CD4-positive, alpha-beta T cell treated with Interferon alpha-2 for 1 hour (primary cell): ENCODE measurements at places on chromosomes 6 and 20.

GRCh38 chr6:151850479-151851003 lies 43.1 kb downstream of the ESR1 start:
- no peak for DNase-seq

DNA sequence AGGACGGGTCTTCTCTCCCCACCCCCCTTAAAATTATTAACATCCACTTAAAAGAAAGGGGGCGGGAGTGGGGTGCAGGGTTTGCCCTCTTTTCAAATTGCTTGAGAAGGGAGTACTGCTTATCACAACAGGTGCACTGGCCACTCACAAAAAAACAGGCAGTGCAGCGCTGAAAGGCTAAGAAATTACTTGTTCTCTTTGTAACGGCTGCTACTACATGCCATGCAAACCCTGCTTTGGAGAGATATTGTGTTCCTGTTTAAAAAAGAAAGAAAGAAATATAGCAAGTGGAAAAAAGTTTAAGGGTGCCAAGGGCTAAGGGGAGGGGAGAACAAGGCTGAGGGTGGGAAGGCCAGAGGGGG lies 312.7 kb upstream of the JARID2 start:
- no peak for DNase-seq

- DNase-seq: no peak
These were observed 677.0 kb upstream of the ID4 start for GRCh38 chr6:19160081-19160730.

DNA sequence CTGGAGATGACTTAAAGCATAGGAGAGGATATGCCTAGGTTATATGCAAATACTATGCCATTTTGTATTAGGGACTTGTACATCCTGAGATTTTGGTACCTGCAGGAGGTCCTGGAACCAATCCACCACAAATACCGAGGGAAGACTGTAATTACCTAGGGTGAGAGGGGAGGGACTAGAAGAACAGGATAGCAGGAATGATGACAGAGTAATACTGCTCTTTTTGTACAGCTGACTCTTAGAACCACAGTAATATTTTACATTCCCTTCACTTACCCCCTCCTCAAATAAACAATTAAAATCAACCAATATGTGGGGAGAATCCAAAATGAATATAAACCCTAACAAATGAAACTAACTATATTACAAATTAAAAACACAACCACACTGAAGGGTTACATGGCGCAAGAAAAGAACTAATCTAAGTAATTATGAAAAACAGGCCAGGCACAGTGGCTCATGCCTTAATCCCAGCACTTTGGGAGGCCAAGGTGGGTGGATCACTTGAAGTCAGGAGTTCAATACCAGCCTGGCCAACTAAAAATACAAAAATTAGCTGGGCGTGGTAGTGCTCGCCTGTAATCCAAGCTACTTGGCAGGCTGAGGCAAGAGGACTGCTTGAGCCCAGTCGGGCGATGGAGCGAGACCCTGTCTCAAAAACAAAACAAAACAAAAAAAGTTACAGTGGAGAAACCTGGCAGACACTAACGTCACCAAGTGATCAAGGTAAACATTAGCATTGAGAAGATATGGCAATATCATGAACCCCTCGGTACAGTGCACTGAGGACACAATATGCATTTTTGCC lies 37.1 kb downstream of the MAP1LC3A start:
- DNase-seq: no peak

- DNase-seq: no peak
These were observed 316.9 kb upstream of the PRDM1 start for GRCh38 chr6:105769197-105769596.

DNA sequence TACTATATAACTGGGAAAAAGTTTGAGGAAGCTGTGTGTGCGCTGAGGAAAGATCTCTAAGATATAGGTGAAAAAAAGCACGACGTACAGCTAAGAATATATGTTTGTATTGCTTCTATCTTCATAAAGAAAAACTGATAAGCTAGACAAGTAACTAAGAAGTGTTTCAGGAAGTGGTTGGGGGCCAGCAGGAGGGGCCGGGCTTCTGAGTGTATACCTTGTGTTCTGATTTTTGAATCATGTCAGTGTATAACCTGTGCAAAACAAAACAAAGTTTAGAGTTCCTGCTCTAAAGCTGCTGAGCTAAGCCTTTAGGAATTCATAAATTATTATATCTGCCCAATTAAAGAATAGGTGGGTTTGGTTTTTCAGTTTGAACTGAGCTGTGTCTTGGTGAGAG lies 7.9 kb upstream of the OSER1 start:
- DNase-seq: peak; percentile 51

- no peak for DNase-seq
These were observed 166.4 kb downstream of the ADAT2 start for GRCh38 chr6:143283887-143284645.

GRCh38 chr6:129454488-129454887 lies 255.5 kb downstream of the ARHGAP18 start:
- no peak for DNase-seq

DNA sequence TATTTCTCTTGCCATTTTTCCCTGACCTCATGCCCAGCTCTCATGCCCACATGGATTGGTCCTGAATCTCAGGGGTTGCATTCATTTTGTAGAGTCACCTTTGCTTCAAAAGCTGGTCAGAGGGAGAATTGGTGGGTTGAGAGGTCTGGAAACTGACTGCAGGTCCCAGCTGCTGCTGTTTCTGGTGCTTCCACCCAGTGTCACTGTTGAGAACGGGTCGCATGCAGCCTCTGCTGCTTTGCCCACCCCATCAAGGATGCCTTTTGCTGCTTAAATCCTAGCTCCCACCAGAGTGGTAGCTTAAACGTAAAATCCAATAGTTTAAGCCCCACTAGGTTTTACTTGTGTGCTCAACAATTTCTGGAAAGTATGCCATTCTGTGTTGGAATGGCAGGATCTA lies 211.4 kb upstream of the TSHZ2 start:
- DNase-seq: no peak

DNA sequence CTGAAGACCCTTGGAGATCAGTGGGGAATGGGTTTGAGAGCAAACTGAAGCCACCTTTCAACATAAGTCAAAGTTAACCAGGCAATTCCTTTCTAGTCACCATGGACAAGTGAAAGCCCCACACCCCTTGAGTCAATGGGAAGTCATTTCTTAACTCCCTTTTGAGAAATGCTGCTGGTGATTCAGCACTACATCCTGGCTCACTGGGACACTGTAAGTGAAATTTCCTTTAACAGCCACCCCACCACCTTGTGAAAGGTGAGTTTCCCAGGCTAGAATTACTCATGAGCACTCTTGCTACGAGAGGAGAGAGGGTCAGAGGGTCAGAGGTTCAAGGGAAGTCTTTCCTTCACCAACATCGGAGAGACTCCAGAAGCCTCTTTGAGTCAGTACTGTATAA lies 93.3 kb upstream of the MARCKS start:
- peak; percentile 44 for DNase-seq

- DNase-seq: no peak
These were observed 37.8 kb downstream of the ZC2HC1B start for GRCh38 chr6:143901885-143902750.

GRCh38 chr6:96391776-96392360 lies 129.7 kb upstream of the UFL1 start:
- DNase-seq: no peak

DNA sequence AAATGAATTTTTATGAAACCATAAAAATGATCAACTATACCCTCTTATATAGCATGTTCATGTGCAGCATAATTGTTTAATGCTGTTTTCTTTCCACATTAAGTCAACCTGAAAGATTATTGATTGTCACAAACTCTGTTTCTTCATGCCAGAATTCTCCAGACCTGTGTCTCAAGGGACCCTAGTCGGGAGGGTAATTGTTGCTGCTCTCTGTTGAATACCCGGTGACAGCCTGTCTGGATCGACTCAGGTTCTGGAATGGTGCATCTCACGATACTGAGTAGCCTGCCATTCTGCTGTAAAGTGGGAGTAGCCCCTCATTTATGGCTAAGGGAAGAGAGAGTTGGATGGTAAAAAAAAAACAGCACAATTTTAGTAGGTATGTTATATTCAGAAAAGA lies 449.9 kb upstream of the SOX4 start:
- no peak for DNase-seq

DNA sequence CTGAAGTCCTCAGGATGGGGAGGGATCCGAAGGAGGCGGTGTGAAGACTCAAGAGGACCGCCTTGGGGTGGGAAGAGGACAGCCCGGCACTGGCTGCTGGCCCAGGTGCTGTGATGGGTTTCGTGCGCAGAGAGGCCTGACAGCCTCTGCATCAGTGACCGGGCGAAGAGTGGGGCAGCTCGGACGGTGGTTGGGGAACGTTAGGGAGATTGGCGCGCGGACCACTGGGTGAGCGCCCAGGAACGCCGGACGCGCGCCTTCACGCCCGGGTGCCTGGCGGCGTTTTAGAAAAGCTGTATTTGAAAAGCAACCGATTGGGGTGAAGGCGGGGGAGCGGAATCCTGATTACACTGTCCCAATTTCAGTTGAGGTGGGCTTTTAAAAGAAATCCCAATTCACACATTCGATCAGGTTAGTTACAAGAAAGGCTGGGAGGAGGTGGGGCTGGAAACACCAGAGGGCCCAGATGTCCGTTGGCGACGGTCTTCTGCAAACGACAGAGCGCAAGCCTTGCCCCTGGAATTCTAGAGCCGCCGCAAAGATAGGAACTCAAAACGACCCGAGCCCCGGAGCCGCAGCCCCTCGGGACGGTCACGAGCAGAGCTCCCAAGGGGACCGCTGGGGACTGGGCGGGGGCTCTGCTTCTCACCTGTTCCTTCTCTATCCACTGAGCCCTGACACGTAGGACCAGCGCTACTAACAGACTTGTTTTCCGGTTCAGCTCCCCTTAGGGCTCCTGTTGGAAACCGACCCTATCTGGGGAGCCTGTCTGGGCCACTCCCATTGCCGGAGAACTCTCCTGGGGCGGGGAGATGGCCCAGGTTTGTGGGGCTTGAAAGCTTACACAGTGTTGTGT lies 8.5 kb upstream of the TRIM40 start:
- DNase-seq: no peak

GRCh38 chr6:30842754-30843610 lies 41.3 kb upstream of the DDR1 start:
- no peak for DNase-seq

DNA sequence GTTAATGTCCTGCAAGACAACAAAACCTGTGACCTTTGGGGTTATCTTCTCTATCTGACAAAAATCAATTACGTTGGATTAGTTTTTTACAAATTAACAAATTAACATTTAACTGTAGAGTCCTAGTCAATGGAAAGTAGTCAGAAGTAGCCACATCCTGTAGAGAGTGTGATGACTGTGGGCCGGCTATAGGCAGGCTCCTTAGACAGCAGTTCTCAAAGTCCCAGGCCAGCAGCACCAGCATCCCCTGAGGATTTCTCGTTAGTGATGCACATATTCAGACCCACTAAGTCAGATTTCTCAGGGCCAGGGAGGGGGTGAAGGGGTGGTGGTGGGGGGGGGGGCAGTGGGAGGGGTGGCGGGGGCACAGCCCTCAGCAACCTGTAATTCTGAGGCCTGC lies 37.2 kb downstream of the ZNF341 start:
- DNase-seq: no peak

DNA sequence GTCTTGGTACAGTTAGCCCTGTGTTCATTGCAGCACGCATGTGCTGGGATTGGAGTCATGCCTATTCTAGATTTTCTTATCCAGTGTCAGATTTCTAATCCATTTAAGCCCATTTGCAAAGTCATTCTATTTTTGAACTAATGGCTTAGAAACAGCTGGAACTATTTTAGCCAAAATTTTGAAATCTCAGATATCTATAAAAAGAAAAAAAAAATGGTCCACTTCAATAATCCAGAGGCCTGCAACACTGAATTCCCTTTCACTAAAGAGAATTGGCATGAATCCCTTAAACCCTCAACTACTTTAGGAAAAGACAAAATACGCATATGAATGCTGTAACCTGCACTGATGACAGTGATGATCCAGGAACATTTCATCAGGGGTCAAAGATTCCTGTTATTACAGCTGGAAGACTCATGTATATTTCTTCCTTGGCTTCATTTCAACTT lies 1.5 kb downstream of the COL21A1 start:
- no peak for DNase-seq

DNA sequence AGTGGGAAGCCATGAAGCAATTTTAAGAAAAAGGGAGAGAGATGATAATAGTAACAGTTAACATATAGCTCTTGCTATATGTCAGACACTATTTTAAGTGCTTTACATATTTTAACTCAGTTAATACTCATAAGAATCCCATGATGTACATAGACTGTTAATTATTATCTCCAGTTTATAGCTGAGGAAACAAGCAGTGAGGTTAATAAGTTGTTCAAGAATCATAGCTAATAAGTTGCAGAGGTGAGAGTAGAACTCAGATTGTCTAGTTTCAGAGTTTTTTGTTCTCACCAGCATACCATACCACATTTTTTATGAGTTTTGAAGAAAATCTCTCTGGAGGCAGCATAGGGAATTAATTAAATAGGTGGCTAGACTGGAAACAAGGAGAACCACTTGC lies 144.6 kb upstream of the MMS22L start:
- DNase-seq: no peak
